ENCODE measurements at places on chromosomes 11 and 22. TPM values are rescaled to one million over a fixed set of nuclear protein-coding genes. Genes with fewer than 3 reads are reported as not detected.
A peak's percentile ranks its signal among the peaks of the same experiment; 100 is the strongest.

SHANK2 gene
- 94.9 TPM for total RNA-seq

IGLL1 gene
- total RNA-seq, result not detected

RAB39A gene
- total RNA-seq, result 0.52 TPM

TUB gene
- 2.9 TPM for total RNA-seq

PLCB3 gene
- 13.8 TPM for total RNA-seq

DERL3 gene
- total RNA-seq, result 6.2 TPM

C11orf65 gene
- 1.3 TPM for total RNA-seq

APOC3 gene
- total RNA-seq, result 7.3 TPM

DNA sequence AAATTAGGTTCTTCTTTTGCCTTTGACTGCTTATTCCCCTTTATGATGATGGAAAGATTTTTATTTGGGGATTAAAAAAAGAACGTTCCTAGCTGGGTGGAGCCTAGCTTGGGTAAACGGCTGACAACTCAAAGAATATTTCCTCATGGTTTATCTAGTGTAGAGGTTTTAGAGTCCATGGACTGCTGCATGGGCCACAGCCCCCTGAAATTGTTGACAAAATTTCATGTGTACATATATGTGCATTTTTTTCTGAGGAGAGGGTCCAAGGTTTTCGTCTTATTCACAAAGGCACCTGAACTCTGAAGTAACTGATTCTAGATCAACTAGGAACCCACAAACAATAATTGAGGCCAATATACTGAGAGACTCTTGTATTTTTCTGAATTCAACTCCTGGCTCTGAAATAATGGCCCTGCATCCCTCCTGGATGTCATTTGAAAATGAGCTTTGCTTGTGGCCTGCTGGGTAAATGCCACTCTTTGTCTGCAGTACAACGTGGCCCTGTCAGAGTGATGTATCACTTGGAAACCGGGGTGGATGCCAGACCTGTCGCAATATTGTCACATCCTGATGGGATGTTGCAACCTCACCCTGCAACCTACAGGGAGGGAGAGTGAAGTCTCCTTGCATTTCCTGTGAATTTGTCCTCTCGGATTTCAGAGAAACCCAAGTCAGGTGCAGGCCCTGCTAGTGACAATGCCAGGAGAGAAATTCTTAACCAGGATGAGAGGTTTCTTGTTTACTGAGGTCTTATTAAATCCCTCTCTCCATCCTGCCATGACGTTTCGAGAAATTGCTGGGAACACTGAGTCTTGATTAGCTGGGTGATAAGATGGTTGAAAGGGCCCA lies 33.8 kb downstream of the EHF start:
- no peaks in the 10 kb centered on the region for H3K27me3 ChIP-seq
- peak; percentile 86 for DNase-seq
- H3K36me3 ChIP-seq, result no peaks in the 10 kb centered on the region
- H3K4me1 ChIP-seq, result peaks cover 54% of the 10 kb centered on the region

DNA sequence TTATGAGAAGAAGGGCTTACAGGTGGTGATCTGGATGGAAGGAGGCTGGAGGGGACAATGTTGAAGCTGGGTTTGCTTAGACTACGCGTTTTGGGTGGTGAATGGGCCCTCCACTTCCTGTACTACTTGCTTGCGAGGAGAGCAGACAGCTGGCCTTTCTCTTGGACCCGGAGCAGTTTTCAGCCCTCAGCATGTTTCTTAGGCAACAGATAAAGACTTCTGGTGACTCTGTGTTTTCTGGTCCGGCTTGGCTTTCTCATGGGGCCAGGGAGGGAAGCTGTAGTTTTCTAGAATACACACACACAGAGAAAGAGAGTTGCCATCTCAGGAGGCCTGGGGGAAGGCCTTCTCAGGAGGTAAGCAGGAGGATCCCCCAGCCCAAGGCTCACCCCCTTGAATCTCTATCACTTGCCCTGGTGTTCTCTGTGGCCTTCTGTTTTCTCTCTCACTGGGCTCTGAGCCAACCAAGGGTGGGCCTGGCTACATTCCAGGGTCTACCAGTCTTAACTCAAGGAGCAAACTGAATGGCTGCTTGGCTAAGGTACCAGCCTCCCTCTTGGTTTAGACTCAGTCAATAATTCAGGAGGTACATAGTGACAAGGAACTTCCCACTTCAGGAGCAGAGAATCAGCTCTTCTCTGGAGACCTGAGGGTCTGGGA lies 2.4 kb downstream of the CCS start:
- no peak overlapping the region for H3K4me3 ChIP-seq
- no peaks in the 10 kb centered on the region for H3K27me3 ChIP-seq
- peak; percentile 55 for DNase-seq
- H3K27ac ChIP-seq, result no peak overlapping the region

- peak; percentile 65 for DNase-seq
- no peaks in the 10 kb centered on the region for H3K36me3 ChIP-seq
- H3K4me1 ChIP-seq, result no peaks in the 10 kb centered on the region
- no peak overlapping the region for H3K27ac ChIP-seq
- no peaks in the 10 kb centered on the region for H3K27me3 ChIP-seq
Observed at GRCh38 chr11:44927174-44927661, 23.5 kb downstream of the TP53I11 start.

GRCh38 chr22:29755889-29756288 lies 10.9 kb downstream of the ZMAT5 start:
- H3K36me3 ChIP-seq, result no peaks in the 10 kb centered on the region
- no peak overlapping the region for H3K27ac ChIP-seq
- H3K4me1 ChIP-seq, result no peaks in the 10 kb centered on the region

DNA sequence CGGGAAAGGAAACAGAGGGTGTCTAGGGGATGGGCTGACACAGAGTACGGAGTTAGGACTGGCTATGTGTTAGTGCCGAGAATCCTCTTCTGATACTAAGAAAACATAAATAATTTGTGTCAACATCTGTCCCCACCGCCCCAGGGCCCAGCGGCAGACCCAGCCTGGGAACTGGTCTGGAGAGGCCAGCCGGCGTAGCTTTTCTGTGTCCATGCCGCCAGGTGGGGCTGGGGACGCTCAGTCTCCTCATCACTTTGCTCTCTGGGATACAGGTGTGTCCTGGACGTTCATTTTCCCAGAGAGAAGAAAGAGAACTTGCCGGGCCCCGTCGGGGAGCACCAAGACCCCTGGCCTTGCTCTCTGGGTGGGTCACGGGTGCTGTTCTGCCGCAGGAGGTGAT lies 54.7 kb downstream of the WNT7B start:
- no peaks in the 10 kb centered on the region for H3K27me3 ChIP-seq
- no peak overlapping the region for H3K4me3 ChIP-seq
- no peaks in the 10 kb centered on the region for H3K36me3 ChIP-seq
- H3K27ac ChIP-seq, result no peak overlapping the region
- peaks cover 77% of the 10 kb centered on the region for H3K4me1 ChIP-seq

- H3K36me3 ChIP-seq, result no peaks in the 10 kb centered on the region
- DNase-seq, result no peak
- no peaks in the 10 kb centered on the region for H3K27me3 ChIP-seq
- H3K4me1 ChIP-seq, result peaks cover 5% of the 10 kb centered on the region
- no peak overlapping the region for H3K27ac ChIP-seq
Observed at GRCh38 chr11:64396079-64396591, 37.2 kb downstream of the RPS6KA4 start.

- no peak overlapping the region for H3K27ac ChIP-seq
- DNase-seq, result no peak
- H3K27me3 ChIP-seq, result peaks cover 12% of the 10 kb centered on the region
- no peaks in the 10 kb centered on the region for H3K36me3 ChIP-seq
- peaks cover 8% of the 10 kb centered on the region for H3K4me1 ChIP-seq
Observed at GRCh38 chr11:116576526-116576925, 196.3 kb downstream of the BUD13 start.

DNA sequence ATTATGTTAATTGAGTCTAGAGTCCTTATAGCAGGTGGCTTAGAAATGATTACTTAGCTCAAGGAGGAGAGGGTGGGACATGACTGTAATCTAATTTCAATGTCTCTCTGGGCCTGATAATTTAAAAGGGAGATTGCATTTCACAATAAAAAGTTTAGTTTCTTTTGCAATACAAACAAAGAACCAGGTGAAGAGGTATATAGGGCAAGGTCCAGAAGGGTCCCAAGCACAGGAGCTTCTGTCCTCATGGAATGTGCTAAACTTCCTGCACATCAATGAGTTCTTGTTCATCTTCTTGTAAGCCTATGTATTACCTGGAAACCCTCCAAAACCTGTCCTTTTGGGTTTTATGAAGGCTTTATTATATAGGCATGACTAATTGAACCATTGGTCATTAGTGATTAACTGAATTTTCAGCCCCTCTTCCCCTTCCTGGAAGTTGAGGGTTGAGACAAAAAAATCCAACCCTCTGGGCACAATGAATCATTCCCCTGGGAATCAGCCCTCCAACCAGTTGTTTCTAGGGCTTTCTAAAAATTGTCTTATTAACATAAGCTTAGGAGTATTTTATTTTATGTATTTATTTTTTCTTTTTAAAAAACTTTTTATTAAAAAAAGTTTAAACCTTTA lies 37.6 kb downstream of the MS4A2 start:
- H3K27ac ChIP-seq, result no peak overlapping the region
- H3K36me3 ChIP-seq, result no peaks in the 10 kb centered on the region
- no peak for DNase-seq

GRCh38 chr11:69011624-69012091 lies 1.4 kb downstream of the MRGPRF start:
- H3K4me1 ChIP-seq, result peaks cover 38% of the 10 kb centered on the region
- peaks cover 5% of the 10 kb centered on the region for H3K27me3 ChIP-seq
- H3K36me3 ChIP-seq, result no peaks in the 10 kb centered on the region
- no peak overlapping the region for H3K4me3 ChIP-seq

GRCh38 chr11:61103851-61104423 lies 1.6 kb downstream of the CD5 start:
- no peaks in the 10 kb centered on the region for H3K4me1 ChIP-seq
- no peak overlapping the region for H3K4me3 ChIP-seq
- DNase-seq, result no peak

- peaks cover 29% of the 10 kb centered on the region for H3K4me1 ChIP-seq
- peaks cover 4% of the 10 kb centered on the region for H3K36me3 ChIP-seq
- H3K27ac ChIP-seq, result no peak overlapping the region
- H3K4me3 ChIP-seq, result no peak overlapping the region
- DNase-seq, result no peak
Observed at GRCh38 chr11:35178067-35178805, 39.3 kb downstream of the CD44 start.

DNA sequence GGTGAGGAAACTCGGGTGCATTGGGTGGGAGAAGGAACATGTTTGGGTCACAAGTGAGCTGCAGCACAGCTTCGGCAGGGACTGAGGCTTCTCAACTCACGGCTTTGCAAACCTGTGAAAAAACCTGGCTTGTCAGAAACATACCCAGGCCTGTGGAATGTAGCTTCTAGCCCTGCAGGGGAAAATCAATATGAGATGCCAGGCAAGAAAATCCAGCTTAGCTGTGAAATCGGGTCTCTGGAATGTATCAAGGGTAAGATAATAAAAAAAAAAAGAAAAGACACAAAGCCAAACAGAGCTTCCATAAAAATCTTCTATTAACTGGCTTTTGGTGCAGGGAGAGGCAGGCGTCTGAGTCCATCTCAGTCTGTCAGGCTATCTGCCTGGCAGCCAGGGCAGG lies 28.5 kb downstream of the UQCR10 start:
- no peak overlapping the region for H3K4me3 ChIP-seq
- DNase-seq, result no peak
- peaks cover 49% of the 10 kb centered on the region for H3K4me1 ChIP-seq

- H3K36me3 ChIP-seq, result no peaks in the 10 kb centered on the region
- no peak overlapping the region for H3K4me3 ChIP-seq
- peaks cover 13% of the 10 kb centered on the region for H3K4me1 ChIP-seq
- DNase-seq, result no peak
- H3K27ac ChIP-seq, result no peak overlapping the region
- H3K27me3 ChIP-seq, result no peaks in the 10 kb centered on the region
Observed at GRCh38 chr22:17775781-17776465, 1.7 kb upstream of the BID start.

GRCh38 chr22:50034126-50035081 lies 21.8 kb upstream of the IL17REL start:
- H3K4me3 ChIP-seq, result no peak overlapping the region
- peaks cover 10% of the 10 kb centered on the region for H3K4me1 ChIP-seq
- DNase-seq, result no peak
- H3K27ac ChIP-seq, result no peak overlapping the region
- H3K36me3 ChIP-seq, result no peaks in the 10 kb centered on the region

- H3K36me3 ChIP-seq, result no peaks in the 10 kb centered on the region
- H3K27ac ChIP-seq, result no peak overlapping the region
- no peaks in the 10 kb centered on the region for H3K4me1 ChIP-seq
- DNase-seq, result no peak
- H3K4me3 ChIP-seq, result no peak overlapping the region
- no peaks in the 10 kb centered on the region for H3K27me3 ChIP-seq
Observed at GRCh38 chr11:26696330-26696729, 25.5 kb downstream of the SLC5A12 start.

DNA sequence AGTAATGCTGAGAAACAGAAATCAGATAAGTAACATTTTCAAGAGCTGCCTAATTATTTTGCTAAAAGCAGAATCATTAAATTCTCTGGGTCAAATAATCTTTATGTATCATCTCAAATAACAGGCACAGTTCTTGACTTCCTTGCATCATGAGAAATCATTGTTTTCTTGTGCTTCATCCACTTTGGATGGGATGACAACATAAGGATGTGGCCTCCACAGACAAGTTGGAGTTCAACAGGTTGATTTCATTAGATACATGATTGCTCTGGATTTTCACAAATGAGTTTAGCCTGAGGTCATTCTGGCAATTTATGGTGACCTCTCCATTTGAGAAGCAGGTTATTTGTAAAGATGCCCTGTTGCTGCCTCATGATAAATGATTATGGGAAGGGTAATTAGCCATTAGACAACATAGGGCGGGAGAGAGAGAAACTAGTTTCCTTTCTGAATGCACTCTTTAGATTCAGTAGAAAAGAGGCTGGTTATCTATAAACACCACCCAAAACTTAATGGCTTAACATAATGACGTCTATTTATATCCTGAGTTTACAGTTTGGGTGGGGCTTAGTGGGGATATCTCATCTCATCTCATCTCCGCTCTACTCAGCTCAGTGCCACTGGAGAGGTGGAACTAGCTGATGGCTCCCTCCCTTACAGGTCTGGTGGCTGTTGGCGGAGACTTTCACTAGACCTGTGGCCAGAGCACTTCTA lies 35.0 kb upstream of the ADORA2A start:
- H3K27ac ChIP-seq, result no peak overlapping the region
- H3K36me3 ChIP-seq, result no peaks in the 10 kb centered on the region
- H3K4me3 ChIP-seq, result no peak overlapping the region
- peaks cover 7% of the 10 kb centered on the region for H3K4me1 ChIP-seq
- DNase-seq, result no peak

DNA sequence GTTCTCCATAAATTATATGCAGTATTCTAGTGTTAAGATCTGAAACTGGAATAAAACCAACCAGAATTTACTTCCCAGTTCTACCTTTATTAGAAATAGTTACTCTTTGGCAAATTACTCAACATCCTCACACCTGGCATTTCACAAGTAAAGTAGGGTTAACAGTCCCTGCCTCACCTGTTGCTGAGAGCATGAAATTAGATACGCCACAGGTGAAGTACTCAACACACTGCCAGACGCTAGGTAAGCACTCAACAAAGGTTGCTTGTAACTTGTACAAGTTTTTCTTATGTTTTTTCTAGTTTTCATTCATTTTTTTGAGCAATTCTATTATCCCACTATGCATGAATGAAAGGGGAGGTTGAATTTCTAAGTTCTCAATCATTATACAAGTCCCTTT lies 267.6 kb upstream of the ARHGAP42 start:
- H3K4me3 ChIP-seq, result no peak overlapping the region
- no peak for DNase-seq
- no peak overlapping the region for H3K27ac ChIP-seq
- H3K27me3 ChIP-seq, result no peaks in the 10 kb centered on the region
- no peaks in the 10 kb centered on the region for H3K36me3 ChIP-seq
- no peaks in the 10 kb centered on the region for H3K4me1 ChIP-seq

GRCh38 chr22:41561335-41561734 lies 525 bp downstream of the CSDC2 start:
- DNase-seq, result peak; percentile 29
- no peak overlapping the region for H3K4me3 ChIP-seq
- H3K27ac ChIP-seq, result peak overlapping the region; percentile 71
- no peaks in the 10 kb centered on the region for H3K36me3 ChIP-seq
- no peaks in the 10 kb centered on the region for H3K27me3 ChIP-seq
- peaks cover 69% of the 10 kb centered on the region for H3K4me1 ChIP-seq
